ENCODE measurements at places on chromosomes 13 and 19.

DNA sequence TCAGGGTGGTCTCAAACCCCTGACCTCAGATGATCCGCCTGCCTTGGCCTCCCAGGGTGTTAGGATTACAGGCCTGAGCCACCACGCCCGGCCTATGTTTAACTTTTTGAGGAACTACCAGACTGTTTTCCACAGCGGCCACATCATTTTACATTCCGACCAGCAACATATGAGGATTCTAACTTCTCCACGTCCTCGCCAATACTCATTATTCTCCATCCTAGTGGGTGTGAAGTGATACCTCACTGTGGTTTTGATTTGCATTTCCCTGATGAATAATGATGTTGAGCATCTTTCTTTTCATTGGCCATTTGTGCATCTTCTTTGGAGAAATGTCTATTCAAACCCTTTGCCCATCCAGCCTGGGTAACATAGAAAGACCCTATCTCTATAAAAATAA is 14.8 kb downstream of the SLC5A5 start:
- DNase-seq: no peak

DNA sequence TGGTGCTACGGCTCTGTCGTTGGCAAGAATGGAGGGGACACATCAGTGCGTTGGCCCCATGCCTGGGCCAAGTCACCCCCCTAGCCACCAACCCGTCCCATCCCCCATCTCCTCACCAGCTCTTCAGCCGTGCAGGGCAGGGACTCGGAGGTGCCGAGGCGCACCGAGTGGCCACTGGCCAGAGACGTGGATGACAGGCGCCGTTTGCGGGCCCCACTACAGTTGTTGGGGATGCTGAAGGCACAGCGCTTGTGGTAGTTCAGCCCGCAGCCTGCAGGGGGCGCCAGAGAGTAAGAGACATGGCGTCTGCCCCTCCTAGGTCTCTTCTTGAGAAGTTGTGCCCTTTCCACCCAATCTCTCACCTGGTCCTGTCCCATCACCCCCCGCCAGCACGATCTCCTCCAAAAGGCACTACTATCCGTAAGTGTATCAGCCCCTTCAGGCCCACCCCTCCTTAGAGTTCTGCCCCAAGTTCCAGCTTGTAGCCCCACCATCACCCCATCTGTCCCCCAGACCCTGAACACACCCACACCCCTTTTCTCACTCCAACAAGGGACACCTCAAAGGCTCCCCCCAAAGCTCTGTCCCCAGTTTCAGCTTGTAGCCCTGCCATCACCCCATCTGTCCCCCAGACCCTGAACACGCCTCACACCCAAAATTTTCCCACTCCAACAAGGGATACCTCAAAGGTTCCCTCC is 12.4 kb downstream of the PRKD2 start:
- DNase-seq: peak; percentile 79

- DNase-seq: no peak
Observed at GRCh38 chr13:34174671-34175145, 356.8 kb downstream of the RFC3 start.

- DNase-seq: no peak
Observed at GRCh38 chr13:40639221-40639681, 27.2 kb downstream of the FOXO1 start.

- no peak for DNase-seq
Observed at GRCh38 chr13:81139987-81140386, 799.1 kb upstream of the SPRY2 start.

DNA sequence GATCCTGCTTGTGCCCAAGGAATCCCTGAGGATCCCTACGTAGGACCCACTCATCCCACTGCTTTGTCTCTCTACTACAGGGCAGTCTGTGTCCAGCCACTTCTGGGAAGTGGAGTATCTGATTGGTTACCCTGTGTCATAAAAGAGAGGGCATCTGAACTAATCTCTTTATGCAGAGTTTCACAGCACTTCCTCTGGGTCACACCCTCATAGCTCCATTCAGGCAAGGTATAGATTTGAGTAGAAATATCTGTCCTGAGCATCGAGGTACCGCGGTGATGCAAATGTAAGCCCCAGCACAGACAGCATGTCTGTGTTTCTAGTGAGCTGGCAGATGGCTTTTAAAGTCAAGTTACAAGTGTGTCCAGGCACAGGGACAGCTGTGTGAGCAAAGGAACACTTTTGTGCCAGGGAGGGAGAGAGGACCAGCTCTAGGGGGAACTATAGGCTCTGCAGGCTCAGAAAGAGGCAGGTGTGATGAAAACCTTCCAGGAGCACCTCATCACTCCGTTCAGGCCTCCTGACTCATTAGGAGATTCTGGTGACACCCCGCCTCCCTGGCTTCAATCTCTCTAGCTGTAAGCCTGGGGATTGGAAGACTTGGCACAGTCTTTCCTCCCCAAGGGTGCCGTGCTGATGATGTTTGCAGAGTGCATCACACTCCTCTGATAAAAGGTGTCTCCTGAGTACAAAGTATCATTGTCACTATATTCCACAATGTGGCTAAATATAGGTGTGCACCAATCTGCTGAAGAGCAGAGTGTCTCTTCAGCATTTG is 84.3 kb upstream of the UBL3 start:
- no peak for DNase-seq

DNA sequence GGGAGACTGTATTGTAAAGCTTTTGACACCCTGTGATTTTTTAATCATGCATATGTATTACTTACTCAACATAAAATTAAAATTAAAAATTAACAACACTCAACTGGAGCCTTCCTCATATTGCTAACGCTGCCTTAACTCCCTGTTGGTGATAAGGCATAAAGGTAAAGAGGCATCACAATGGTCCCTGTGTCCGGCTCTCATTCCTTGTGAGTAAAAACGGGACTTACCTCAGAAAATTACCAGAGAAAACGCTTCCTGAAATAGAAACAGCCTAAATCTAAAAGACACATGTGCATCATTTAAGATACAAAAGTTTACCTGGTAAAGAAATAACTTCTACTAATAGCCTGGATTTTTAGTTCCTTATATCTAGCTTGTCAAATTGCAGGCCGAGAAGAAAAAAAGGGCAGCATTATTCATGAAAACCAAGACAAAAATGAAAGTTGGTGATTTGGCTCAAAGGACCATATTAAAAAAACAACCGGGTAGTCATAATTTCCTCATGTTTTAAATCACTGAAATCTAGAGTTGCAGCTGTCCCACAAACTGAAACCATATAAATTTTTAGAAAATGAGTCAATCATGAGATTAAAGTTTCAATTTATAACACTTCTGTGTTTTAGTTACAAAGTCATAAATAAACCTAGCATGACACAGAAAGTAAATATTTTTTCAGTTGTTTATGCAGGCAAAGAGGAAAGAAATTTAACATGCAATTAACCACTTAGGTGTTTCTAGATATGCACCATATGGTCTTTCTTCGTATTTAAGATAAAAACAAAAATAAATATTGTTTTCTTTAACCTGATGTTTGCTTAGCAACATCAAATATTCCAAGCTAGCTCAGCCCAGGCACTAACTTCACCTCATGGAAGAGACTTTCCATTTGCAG is 94.7 kb downstream of the MIPEP start:
- DNase-seq: no peak

DNA sequence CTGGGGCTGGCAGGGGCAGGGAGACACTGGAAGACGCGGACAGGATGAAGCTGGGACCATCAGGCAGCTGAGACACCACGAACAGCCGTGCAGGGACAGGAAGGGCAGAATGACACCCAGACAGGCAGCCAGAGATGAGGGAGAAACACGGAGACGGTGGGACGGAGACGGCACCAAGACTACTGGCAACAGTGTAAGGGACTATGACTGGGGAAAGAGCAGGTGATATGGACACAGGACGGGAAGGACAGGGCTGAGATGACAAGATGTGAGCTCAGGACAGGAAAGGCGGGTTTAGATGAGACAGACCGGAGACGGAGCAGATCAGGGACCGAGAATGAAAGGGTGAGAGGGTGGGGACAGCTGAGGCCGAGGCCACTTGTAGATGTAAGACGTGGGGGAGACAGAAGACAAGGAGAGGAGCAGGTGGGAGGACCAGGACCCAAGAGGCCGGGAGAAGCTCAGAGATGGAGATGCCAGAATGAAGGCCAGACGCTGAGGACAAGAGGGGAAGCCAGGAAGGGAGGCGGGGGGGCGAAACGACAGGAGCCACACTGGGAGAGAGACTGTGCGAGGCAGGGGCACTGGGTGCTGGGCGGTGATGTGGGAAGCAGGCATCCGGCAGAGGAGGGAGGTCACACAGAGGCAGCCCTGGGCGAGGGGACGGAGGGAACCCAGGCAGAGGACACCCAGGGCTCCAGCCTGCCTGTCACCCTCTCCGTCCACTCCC is 17.5 kb upstream of the EHD2 start:
- DNase-seq: no peak

DNA sequence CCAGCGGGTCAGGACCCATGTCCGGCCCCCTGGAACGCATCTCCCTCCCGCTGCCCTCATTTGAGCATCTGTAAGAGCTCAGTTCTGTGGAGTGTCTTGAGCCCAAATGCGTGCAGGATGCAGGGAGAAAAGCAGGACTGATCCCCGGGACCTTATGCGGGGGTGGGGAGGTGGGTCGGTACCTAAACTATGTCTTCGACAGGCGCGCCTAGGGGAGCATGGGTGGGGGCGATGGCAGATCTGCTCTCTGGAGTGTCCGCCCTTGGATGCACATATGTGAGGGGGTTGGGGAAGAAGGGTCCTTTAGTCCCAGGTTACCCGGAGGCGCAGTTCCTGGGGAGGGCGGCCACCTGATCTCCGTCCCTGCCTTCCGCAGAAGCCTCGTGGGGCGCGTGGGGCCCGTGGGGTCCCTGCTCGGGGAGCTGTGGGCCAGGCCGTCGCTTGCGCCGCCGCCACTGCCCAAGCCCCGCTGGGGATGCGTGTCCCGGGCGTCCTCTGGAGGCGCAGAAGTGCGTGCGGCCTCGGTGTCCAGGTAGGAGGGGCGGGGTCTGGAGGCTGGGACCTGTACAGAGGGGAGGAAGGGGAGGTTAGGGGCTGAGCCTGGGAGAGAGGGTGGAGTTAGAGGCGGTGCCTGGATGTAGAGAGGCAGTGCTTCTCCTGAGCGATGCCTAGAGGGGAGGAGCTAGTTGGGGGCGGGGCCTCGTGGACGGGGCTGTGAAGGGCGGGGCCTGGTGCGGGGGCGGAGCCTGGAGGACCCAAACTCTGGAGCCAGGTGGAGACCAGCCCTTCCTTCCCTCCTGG is 2.9 kb downstream of the CILP2 start:
- peak; percentile 57 for DNase-seq

DNA sequence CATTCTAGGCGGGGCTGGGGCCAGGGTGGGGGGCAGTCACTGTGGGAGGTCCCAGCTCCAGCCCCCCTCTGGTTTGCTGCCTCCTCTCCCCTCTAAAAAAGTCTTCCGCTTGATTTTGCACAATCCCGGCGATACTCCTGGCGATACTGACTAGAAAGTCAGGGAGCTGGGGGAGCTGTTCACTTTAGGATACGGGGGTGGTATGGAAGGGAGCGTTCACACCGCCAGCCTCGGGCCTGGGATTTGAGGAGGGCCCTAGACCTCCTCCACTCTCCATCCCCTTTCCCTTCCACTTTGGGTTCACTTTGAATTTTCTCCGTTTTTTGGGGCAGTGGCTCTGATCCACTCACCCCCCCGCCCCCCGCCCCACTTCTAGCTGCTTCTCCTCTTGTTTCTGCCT is 35.0 kb downstream of the KEAP1 start:
- DNase-seq: no peak

DNA sequence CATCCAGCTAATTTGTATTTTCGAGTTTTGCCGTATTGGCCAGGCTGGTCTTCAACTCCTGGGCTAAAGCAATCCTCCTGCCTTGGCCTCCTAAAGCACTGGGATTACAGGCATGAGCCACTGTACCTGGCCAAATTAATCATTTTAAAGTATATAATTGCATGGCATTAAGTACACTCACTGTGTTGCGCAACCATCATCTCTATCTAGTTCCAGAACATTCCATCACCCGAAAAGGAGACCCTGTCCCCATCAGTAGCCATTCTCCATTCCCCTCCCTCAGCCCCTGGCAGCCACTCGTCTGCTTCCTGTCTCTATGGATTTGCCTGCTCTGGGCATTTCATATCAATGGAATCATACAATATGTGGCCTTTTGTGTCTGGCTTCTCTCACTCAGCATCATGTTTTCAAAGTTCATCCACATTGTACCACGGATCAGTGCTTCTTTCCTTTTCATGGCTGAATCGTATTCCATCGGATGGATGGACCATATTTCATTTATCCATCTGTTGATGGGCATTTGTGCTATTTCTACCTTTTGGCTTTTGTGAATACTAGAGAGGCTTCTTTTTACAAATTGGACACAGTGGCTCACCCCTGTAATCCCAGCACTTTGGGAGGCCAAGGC is 13.1 kb downstream of the PGPEP1 start:
- no peak for DNase-seq

- DNase-seq: peak; percentile 69
Observed at GRCh38 chr19:49817964-49818648, at the start of gene MED25. MED25 (plus strand) TSS chr19:49818289; CDS start chr19:49818342, 53 bp downstream.

DNA sequence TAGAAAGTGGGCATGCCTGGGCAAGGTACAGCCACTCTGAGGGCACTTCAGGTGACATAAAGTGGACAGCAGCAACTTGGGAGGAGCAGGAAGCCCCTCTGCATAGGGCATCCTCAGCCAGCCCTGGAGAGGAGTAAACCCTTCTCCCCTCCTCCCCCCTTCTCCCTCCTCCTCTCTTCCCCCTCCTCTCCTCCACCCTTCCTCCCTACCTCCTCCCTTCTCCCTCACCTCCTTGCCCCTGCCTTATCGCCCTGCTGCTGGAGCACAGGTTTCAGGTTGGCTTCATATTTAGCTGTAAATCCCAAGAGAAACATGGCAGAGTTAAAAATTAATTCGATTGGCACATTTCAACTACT is 30.5 kb upstream of the ATP12A start:
- no peak for DNase-seq

GRCh38 chr13:23758798-23759527 is 130.2 kb downstream of the MIPEP start:
- DNase-seq: no peak

- no peak for DNase-seq
Observed at GRCh38 chr13:77118134-77118533, 91.2 kb upstream of the FBXL3 start.

DNA sequence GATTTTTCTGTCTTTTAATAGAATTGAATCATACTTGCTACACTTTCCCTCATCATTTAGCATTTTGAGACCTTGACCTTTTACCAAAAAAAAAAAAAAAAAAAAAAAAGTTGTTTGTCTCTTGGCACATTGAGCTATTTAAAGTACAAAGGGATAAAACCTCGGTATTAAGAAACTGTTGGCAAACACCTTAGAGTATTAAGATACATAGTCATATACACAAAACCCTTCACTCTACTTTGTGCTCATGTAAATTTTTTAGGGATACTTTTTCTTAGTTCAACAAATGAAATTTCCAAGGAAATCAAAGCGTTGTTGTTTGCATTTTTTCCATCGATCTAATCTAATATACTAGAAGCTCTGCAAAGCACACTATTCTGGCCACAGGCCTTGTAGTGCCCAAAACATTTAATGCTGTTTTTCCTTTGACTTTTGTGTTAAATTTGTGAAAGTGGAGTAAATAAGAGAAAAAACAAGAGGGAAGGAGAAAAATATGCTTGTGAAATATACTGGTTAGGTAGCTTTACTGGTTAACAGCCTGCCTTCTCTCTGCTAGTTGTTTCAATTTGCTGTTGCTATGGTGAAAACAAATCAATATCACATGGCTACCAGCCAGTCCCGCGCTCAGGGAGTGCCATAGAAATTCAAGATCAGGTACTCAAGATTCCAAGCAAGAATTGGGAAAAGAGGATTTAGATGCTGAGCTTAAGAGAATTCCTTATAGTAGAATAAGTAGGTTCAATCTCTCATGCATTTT is 2.6 kb downstream of the MBNL2 start:
- DNase-seq: no peak

All from stimulated activated CD8-positive, alpha-beta memory T cell treated with anti-CD3 and anti-CD28 coated beads, Interleukin-2, amount 100 ng/mL, for 1 hour (primary cell).